ENCODE measurements at places on chromosomes 12 and 14.

- DNase-seq, result peak; percentile 69
Measured at GRCh38 chr12:6263931-6264330, 46.6 kb upstream of the PLEKHG6 start.

DNA sequence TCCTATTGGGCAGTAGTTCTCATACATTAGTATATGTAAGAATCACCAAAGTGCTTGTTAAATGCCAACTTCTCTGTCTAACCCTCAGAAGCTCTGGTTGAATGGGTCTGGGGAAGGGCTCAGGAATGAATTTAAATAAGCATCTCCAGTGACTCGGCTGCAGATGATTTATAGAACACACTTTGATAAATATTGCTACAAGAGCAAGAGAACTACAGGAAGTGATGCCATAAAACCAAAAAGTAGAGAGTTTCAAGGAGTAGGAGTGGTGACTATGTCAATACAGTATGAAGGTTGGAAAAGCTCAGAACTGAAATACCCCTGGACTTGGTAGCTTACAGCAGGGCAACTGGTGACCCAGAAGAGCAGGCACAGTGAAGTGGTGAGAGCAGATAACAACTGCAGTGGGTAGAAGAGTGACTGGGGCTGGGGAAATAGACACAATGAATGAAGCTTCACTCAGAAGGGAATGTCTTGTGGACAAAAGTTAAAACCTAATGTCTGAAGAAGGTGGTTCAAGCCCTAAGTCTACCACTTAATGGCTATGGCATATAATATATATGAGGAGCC, 8.0 kb upstream of the PLEKHA5 start:
- DNase-seq, result no peak

DNA sequence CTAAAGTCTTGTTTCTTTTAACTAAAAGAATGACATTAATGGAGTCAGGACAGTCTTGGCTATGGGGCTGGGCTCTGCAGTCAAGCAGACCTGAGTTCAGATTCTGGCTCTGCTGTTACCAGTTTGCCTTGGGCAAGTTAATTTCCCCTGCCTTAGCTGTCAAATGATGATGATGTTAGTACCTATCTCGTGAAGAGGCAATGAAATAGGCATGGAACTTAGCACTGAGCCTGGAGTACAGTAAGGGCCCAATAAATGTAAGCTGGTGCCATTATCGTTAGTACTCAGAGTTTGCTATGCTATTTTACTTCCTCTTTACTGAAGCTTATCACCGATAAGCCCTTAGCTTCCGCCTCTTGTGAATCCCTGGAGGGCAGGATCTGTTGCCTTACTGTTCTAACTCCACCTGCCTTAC, 8.5 kb downstream of the FBXW8 start:
- DNase-seq, result peak; percentile 48

DNA sequence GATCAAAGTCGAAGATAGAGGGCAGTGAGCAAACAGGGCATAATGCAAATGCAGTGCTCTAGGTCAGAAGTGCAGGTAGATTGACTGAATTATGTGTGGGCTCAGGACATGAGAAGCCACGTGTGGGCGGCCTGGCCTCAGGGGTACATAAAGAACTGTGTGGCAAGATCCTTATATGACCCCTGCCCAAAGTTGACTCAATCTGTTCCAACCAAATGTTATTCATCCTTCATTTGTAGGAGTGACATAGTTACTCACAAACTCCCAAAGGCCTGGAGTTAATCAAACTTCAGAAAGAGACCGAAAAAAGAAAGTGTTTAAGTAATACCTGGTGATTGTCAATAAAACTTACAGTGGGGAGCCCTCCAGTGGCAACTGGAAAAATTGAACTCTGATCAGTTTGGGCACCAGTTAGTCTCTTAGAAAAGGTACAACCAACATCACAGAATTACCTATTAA, 150.4 kb upstream of the FAR2 start:
- peak; percentile 12 for DNase-seq

DNA sequence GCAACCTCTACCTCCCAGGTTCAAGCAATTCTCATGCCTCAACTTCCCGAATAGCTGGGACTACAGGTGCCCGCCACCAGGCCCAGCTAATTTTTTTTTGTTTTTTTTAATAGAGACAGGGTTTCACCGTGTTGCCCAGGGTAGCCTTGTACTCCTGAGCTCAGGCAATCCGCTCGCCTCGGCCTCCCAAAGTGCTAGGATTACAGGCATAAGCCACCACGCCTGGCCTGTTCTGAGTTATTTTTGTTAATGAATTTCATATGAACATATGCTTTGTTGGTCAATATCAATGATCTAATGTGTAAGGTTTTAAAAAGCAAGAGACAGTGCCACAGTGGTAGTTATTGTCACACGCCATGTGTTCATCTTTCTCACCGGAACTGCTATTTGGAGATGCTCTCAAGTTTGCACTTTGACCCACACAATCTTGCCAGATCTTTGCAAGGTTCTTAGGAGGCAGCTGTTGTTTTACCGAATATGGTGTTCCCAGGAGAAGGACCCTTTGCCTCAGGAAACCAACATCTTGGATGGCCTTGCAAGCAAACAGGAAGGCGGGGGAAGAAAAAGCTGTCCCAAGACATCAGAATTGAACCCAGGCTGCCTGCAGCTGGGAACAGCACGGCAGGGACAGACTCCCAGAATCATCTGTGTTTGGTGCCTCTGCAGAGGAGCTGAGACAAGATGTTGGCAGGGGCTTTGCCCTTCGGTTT, 30.0 kb downstream of the GALNT16 start:
- no peak for DNase-seq

DNA sequence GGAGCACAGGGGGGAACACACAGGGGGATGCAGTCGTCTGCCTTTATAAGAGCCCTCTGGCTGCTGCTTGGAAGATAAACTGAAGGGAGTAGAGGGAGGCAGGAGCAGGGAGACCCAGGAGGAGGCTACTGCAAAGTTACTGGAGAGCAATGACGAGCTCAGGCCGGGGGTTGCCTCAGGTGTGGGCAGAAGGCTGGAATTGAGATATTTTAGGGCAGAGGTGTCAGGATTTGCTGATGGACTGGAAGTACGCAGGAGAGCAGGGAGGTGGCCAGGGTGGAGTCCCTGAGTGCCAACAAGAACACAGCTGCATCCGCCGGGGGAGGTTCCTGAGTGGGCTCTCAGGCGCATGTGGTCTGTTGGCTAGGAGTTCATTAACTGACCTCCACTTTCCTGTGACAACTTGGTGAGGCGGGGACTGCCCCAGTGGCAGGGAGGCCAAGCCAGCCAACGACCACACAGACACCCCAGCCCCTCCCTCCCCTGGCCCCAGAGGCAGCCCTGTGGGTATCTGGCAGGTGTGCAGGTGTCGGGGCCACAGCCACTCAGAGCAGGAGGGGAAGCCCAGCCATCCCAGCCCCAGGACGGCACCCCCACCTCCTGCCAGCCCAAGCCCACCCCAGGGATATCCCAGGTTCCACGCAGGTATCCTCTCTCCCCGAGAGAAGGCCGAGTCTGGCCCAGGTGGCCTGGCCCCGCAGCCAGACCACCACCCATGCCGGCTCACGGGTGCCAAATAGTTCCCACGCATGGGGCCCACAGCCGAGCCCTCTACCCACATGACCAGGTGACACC, 85.4 kb downstream of the NCOR2 start:
- DNase-seq, result no peak

Measured in NCI-H82 (cell line).